COR-L47 (cell line): ENCODE measurements at places on chromosomes 6 and 20.
A peak's percentile ranks its signal among the peaks of the same experiment; 100 is the strongest.

DNA sequence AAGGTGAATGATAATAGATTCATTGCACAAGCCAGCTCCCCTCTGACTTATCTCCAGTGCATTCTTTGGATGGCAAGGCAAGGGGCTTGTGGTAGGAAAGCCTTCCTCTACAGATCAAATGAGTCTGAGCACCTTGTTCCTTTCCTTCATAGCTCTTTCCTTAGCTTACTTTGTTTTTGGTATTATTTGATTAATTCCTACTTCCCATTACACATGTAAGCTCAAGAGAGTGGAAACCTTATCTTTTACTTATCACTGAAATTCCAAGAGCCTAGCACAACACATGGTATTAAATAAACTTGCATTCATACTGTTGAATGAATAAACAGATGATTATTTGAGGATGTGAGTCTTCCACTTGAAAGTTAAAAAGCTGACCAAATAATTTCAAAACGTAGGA, 41.7 kb downstream of the FRK start:
- DNase-seq = no peak

- peak; percentile 12 for DNase-seq
Measured at GRCh38 chr6:126657561-126658175, 317.8 kb downstream of the CENPW start.

- DNase-seq = no peak
Measured at GRCh38 chr6:162123797-162124196, 603.8 kb downstream of the PRKN start.

DNA sequence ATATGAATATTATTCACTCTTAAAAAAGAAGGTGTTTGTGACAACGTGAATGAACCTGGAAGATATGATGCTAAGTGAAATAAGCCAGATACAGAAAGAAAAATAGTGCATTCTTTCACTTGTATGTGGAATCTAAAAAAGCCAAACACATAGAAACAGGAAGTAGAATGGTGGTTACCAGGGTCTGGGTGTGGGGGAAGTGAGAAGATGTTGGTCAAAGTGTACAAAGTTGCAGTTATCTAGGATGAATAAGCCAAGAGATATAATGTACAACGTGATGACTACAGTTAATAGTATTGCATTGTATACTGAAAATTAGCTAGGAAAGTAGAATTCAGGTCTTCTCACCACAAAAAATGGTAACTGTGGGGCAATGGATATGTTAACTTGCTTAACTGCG, 151.1 kb upstream of the HCRTR2 start:
- no peak for DNase-seq

DNA sequence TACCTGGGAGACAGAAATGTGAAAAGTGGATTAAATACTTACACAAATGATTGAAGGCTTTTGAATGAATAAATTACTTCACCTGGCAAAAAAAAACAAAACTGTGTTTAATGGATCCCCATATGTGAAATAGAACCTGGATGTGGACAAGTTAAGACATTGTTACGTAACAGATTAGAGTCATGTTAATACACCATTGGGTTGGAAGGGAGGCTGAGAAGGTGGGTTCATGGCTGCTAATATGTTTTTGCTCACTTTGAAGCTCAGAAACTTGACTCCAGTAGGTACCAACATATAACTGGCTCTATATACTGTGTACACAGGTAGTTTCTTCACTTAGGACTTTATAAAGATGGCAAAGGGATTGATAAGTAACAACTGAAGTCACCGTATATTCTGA, 21.4 kb upstream of the TENT5A start:
- DNase-seq = no peak

- no peak for DNase-seq
Measured at GRCh38 chr6:48630511-48630910, 519.5 kb upstream of the PTCHD4 start.

- DNase-seq = no peak
Measured at GRCh38 chr6:111417181-111417585, 65.8 kb downstream of the REV3L start.

DNA sequence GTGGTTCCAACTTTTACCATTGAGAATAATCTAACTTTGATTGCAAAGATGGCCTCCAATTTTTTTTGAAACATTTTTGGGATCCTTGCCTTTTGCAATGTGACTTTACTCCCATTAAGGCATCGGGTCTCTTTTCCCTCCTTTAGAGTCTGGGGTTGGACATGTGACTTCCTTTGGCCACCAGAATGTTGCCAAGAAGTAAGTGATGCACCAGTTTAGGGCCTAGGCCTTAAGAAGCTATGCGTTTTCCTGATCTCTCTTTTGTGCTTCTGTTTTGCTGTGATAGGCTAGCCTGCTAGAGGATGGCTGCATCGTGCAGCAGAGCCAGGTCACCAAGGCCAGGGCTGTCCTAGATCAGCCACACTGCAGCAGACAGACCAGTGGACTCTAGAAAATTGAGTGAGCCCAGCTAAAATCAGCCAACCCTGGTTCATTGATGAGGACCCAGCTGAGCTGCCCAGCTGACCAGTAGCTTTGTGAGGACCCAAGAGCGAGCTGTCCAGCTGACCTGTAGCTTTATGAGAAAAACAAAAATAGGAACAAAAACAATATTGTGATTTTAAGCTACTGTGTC, 594.0 kb upstream of the JAG1 start:
- DNase-seq = no peak

GRCh38 chr6:134846031-134846430, 103.9 kb downstream of the ALDH8A1 start:
- DNase-seq = no peak

GRCh38 chr6:117531346-117531745, 48.9 kb downstream of the DCBLD1 start:
- no peak for DNase-seq

- no peak for DNase-seq
Measured at GRCh38 chr20:36875702-36876472, at the start of gene TLDC2. Gene TLDC2 (plus strand): TSS chr20:36876138. CDS start chr20:36876175, 37 bp downstream.

- no peak for DNase-seq
Measured at GRCh38 chr6:30073489-30074235, 1.9 kb downstream of the RNF39 start.

GRCh38 chr6:54097753-54098152, 13.5 kb upstream of the MLIP start:
- DNase-seq = no peak

DNA sequence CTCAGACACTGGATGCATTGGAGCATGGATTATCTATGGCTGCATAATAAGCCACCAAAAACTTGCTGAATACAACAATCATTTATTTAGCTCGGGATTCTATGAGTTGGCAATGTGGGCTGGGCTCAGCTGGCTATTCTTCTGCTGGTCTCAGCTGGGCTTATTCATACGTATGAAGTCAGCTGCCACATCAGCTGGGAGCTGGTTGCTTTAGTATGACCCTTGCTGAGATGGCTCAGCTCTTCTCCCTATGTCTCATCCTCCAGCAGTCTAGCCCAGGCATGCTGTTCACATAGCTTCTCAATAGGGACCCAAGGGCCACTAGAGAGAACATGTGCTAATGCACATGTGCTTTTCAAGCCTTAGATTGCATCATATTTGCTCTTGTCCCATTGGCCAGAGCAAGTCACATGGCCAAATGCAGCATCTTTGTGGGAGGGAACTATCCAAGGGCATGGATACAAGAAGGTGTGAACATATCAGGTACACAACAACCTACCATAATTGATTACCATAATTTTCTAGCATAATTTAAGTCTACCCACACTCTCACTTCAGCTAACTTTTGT, 444.6 kb downstream of the KIF16B start:
- no peak for DNase-seq

DNA sequence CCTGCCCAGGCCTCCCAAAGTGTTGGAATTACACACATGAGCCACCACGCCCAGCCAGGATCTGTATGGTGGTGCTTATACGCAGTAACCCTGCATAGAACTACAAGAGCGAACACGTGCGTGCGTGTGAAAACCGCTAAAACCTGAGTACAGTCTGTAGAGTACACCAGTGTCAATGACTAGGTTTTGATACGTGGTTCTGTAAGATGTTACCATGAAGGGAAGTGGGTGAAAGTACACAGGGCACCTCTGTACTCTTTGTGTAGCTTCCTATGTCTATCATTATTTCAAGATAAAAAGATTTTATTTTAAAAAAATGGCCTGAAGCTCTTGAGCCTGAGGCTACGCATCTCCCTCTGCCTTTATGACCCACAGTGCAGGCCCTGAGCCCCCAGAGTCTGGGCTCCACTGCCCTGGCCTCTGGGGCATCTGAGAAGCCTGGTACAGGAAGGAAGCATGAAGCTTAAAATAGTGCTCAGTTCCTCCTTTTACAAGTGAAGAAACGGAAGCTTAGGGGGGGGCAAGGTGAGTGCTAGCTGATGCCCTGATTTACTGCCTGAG, 21.6 kb downstream of the LY86 start:
- DNase-seq = no peak

- no peak for DNase-seq
Measured at GRCh38 chr20:896501-897025, 19.6 kb downstream of the ANGPT4 start.

GRCh38 chr6:50848989-50849795, 30.5 kb downstream of the TFAP2B start:
- no peak for DNase-seq

GRCh38 chr20:63913768-63914167, 18.8 kb downstream of the DNAJC5 start:
- DNase-seq = no peak

DNA sequence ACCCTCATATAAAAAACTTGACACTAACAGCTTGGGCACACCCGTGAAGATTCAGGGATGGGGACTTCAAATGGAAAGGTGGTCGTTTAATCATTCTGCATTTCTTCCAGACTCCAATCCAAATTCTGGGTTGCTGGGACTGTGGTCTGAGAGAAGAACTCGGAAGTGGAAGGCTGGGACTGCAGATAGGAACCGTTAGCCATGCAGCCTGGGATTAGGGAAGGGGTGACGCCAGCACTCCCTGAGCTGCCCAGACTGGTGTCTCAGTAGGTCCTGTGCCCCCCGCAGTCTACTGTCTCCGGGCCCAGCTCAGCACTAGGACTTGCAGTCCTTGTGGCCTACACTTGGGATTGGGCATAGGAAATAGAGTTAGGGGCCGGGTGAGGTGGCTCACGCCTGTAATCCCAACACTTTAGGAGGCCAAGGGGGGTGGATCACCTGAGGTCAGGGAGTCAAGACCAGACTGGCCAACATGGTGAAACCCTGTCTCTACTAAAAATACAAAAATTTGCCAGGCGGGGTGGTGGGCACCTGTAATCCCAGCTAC, 511 bp upstream of the CLIC1 start:
- DNase-seq = no peak

GRCh38 chr6:24064106-24064505, 61.9 kb upstream of the NRSN1 start:
- peak; percentile 25 for DNase-seq

DNA sequence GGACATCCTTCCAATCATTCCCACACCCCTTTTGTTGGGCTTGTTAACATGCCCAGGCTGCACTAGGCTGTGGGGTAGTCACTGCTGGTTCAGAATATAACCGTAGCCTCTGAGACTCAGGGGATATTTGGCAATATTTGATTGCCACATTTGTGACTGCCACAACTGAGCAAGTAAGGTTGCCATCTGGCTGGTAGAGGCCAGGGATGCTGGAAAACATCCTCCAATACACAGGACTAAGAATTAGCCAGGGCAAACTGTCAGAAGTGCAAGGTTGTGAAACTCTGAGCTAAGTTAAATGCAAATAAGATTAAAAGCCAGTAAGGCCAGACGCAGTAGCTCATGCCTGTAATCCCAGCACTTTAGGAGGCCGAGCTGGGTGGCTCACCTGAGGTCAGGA, 112.0 kb downstream of the ZMYND8 start:
- DNase-seq = no peak

GRCh38 chr6:85026021-85026420, 261.6 kb upstream of the TBX18 start:
- no peak for DNase-seq

DNA sequence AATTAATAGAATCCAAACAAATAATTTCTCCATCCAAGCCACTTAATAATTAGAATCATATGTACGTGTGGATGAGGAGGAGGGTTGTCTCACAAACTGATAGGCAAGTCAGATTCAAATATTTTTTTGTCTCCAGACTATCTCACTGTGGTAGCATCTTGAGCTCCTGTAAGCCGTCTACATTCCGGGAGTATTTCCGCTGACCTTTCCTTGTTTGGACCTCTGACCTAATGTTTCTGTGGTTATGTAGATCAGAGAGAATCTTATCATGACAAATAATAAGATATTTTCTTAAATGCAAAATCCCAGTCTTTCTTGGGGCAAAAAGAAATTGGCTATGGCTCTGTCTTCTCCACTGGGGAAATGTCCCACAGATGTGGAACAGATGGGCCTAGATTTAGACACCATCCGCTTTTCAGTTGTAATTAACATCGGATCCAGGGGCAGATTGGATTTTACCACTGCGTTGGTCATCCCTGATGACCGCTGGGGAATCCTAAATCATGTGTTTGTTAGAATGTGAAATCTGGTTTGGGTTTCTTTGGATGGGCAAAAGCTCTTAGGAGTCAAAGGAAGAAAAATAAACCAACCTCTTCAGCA, 197.1 kb upstream of the RIN2 start:
- no peak for DNase-seq

DNA sequence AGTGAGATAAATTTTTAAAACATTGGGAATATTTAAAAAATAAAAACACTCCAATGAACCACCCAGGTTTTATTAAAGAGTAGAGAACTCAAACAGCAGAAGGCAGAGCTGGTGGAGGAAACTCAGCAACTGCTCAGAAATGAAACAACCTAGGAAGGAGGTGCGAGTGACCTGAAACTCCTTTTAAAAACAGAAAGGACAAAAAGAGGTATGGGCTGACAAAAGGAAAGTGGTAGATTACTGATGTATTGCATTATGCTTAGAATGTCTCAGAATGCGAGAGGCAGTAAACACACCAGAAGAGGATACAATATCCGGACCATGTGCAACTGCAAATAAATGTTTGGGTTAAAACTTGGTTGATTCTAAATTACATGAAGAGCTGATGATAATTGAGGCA, 97.6 kb downstream of the ESR1 start:
- DNase-seq = no peak

DNA sequence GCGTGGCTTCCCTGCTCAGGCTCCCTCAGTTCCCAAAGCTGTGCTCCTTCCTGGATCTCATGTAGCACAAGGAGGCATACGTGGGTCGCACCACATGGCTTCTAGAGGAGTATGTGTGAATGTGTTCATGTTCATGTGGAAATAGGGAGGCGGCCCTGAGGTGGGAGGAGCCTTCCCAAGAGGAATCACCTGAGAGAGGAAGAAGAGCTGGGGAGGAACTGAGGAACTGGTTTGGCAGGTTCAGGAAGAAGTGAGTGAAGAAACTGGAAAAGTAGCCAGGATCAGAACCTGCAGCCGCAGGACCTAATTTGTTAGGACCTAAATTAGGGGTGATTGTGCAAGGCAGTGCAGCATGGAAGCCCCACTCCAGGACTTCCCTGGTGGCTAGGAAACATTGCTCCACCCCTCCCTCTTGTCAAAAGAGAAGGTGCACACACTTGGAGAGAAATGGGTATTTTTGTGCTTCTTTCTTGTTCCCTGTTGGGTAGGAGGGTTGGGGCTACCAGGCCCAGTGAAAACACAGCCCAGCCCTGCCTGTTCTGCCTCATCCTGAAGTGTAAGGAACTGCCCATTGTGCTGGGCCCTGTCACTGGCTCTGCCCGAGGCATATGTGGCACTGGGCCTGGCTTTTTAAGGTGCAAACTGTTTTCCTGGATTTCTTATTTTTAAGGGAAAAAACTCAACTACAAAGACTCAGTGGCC, 20.7 kb downstream of the SYNJ2 start:
- DNase-seq = no peak

- no peak for DNase-seq
Measured at GRCh38 chr6:9404351-9405146, 969.2 kb upstream of the SLC35B3 start.
